ENCODE measurements at places on chromosomes 13 and 19.

DNA sequence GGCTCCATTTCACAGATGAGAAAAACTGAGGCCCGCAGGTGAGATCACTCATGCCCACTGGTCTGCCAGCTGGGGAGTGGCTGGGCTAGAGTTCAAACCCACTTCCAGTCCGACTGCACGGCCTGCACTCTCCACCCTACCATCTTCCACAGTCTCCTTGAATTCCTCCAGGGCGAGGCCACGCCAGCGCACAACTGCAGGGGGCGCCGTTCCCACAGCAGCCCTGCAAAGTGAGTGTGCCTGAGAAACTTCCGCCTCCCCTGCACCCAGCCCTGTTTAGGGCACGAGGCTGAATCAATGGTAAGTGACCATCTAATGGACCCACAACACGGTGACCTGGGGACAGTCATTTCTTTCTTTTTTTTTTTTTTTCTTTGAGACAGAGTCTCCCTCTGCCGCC lies 829 bp upstream of the ATCAY start:
- DNase-seq = no peak

DNA sequence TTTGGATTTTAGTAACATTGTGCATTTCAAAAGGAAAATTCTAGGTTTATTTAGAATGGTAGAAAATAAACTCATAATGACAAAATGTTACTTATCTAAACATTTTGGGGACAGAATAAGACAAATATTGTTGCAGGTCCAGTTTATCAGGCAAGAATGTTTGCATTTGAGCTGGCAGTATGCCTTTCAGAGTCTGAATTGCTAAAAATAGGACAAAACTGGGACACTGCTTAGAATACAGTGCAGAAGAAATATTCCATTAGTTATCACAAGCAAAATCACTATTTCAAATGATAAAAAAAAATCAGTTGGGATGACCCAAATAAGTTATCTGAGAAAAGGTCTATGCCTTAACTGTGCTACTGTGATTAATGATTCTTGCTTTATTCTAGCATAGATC lies 870.3 kb upstream of the MIR17HG start:
- DNase-seq = no peak

DNA sequence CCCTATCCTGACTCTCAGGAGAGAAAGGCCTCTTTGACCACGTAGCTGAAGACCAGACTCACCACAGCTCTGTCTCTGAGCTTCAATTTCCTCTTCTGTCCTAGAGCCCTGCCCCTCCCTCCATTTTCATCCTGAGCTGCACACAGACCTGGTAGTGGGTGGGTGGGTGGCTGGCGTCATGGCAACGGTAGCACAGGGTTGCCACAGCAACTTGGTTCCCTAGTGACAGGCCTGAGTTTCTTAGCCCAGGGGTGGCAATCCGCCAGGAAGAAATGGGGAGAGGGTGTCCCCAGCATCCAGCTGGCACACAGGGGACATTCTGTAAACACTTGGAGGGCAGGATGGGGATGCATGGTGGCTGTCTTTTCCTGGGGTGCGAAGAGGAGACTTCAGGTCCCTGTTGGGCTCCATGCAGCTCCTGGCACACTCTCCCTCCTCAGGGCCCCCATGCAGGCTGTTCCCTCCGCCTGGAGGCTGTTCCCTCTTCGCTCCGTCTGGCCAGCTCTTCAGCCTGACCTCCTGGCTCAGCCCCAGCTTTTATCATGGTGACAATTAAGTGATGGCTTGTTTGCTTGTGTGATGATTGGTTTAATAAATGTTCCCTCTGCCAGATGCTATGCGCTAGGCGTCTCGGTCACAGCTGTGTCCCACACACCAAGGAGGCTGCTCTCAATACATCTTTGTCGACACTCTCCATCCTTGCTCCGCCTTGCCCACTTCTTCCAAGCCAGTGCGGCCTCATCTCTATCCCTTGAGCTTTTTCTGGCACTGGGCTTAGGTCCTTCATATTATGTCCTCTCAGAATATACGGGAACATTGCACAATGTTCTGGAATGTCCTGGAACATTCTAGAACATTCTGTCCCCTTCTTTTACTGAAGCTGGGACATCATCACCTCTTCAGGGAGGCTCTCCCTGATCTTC lies 7.4 kb upstream of the KLHL26 start:
- DNase-seq = no peak

- peak; percentile 85 for DNase-seq
These were observed 31.4 kb downstream of the CERS4 start for GRCh38 chr19:8240274-8241229.

- DNase-seq = no peak
These were observed 14.9 kb downstream of the COMP start for GRCh38 chr19:18776288-18776594.

- DNase-seq = no peak
These were observed 22.9 kb upstream of the RASA3 start for GRCh38 chr13:114155320-114155719.

GRCh38 chr19:40266119-40266518 lies 19.0 kb downstream of the AKT2 start:
- peak; percentile 88 for DNase-seq

GRCh38 chr13:100108913-100109507 lies 20.1 kb downstream of the PCCA start:
- no peak for DNase-seq

- DNase-seq = peak; percentile 57
These were observed 432.2 kb downstream of the OLFM4 start for GRCh38 chr13:53460796-53461195.

DNA sequence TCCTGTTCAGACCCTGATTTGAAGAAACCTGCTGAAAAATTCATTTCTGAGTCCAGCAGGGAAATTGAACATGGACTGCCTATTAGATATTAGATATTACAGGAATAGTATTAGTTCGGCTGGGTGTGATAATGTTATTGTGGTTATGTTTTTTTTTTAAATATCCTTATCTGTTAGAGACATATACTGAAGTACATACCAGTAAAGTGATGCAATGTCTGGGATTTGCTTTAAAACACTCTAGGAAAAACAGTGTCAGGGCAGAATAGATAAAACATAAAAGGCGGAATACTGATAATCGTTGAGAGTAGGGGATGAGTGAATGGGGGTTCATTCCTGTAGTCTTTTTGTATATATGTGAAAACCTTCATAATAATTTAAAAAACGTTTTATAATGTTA lies 28.7 kb upstream of the AMER2 start:
- no peak for DNase-seq

GRCh38 chr19:10565028-10565566 lies 713 bp downstream of the KRI1 start:
- DNase-seq = peak; percentile 81

DNA sequence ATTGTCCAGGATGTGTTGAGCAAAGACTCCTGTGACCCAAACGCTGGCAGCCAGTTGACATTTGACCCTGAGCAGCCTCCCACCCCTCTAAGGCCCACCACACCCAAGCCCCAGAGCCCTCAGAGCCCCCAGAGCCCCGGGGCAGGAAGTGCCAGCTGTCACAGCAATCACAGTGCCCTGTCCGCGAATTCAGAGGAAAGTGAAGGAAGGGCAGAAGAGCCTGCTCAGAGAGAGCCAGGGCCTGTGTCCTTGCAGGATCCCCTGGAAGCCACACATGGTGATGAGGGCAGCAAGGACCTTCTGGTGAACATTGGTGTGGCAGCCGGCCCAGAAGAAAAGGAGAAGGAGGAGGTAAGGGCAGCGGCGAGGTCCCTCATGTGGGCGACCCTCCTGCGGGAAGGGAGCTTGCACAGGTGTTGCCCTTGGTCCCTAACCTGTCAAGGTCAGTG lies 63.7 kb downstream of the SPATA13 start:
- DNase-seq = no peak

- peak; percentile 38 for DNase-seq
These were observed 68.2 kb downstream of the RASL11A start for GRCh38 chr13:27338816-27339215.

GRCh38 chr13:100102042-100102441 lies 13.1 kb downstream of the PCCA start:
- DNase-seq = no peak

- no peak for DNase-seq
These were observed 28.0 kb downstream of the UPF1 start for GRCh38 chr19:18859676-18860301.

DNA sequence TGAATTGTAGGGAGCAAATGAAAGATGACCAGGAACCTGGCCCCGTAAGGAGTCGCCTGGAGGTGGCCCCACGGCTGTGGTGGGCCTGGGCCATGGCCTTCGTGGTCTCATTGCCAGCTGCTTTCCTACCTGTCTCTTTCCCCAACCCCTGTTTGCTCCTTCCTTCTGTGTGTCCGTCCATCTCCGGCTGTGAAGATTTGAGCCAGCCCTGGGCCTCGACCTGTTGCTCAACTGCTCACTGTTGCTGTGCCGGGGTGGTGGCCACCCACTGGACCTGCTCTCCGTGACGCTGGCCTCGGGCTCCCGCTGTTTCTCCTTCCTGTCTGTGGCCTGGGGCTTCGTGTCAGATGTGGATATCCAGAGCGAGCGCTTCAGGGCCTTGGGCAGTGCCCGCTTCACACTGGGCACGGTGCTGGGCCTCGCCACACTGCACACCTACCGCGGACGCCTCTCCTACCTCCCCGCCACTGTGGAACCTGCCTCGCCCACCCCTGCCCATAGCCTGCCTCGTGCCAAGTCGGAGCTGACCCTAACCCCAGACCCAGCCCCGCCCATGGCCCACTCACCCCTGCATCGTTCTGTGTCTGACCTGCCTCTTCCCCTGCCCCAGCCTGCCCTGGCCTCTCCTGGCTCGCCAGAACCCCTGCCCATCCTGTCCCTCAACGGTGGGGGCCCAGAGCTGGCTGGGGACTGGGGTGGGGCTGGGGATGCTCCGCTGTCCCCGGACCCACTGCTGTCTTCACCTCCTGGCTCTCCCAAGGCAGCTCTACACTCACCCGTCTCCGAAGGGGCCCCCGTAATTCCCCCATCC lies 8.5 kb downstream of the DBP start:
- DNase-seq = no peak

GRCh38 chr19:19662344-19662743 lies 1.1 kb downstream of the ATP13A1 start:
- no peak for DNase-seq

DNA sequence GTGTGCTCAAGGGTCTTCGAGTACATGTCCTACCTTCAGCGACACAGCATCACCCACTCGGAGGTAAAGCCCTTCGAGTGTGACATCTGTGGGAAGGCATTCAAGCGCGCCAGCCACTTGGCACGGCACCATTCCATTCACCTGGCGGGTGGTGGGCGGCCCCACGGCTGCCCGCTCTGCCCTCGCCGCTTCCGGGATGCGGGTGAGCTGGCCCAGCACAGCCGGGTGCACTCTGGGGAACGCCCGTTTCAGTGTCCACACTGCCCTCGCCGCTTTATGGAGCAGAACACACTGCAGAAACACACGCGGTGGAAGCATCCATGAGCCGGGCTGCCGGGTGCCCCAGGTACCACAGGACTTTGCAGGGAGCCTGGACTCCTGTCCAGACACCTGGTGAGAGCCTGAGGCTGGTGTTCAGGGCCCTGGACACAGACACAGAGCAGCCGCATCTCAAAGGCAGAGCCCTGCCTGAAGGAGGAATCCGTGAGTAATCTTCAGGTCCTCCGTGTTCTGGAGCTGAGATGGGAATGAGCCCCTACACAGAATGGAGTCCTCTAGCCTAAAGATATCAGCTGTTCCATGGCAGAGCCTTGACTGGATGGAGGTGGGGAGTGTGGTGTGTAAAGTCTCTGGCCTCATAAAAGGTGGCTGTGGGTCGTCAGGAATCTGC lies 1.5 kb downstream of the ZNF581 start:
- no peak for DNase-seq

DNA sequence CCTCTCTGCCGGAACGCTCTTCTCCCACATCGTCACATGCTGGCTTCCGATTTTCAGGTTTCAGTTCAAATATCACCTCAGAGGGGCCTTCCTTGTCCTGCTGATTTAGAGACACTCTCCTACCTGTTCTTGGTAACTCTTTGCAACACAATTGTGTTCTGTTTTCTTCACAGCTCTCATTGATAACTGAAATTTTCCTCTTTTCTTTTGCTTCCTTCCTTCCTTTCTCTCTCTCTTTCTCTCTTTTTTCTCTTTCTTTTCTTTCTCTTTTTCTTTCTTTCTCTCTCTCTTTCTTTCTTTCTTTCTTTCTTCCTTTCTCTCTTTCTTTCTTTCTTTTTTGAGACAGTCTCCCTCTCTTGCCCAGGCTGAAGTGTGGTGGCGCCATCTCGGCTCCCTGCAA lies 12.0 kb upstream of the LRRC4B start:
- no peak for DNase-seq

GRCh38 chr13:51564252-51564651 lies 20.0 kb upstream of the WDFY2 start:
- no peak for DNase-seq

DNA sequence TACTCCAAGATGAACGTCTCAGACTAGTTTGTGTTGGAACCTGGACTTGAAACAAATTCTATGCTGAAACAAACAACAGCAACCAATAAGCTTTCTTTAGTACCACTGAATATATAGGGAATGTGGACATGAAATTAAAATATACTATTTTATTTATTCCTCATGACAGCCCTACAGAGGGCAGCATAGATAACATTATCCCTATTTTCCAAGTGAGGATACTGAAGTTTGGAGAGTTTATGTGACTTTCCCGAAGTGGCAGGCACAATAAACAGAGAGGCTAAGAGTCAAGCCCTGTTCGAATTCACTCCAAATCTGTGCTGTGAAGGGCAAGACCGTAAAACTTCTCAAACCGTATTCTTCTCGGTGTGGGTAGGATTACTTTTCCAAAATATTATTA lies 509.9 kb upstream of the GPC6 start:
- no peak for DNase-seq

- no peak for DNase-seq
These were observed 137.3 kb downstream of the KDM4B start for GRCh38 chr19:5106191-5106726.

DNA sequence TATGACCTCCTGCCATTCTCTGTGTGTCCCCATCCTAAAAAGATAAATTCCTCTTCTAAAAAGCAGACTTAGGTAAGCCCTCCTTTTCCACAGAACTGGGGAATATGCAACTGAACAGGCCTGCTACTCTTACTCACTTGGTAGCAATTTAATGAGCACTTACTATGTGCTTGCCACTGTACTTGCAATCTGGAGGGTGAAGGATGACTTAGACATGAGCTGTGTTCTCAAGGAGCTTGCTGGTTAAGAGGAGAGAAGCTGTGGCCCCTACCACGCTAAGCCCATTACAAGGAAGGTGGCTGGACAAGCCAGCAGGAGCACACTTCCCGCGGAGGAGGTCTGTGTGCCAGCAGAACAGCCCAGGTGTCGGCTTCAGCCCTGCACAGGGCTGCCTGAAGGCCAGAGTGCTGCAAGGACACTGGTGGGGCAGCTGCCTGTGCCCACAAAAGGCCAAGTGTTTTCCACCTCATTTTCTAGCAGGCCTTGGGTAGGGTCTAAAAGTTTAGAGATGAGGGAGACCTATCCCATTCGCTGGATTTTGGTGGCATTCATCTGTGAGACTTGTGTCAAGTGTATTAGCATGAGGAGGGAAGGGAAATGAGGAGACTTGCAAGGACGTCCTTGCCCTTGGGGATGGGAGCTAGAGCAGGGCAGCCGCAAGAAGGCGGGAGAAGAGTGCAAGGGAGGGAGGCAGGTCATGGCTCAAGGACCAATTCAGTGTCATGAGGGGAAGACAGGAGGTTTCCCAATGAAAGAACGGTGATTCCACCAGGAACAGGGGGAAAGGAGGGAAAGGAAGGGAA lies 52.0 kb downstream of the COL4A1 start:
- no peak for DNase-seq

Data from NCI-H524 (cell line).